HS-27A (cell line): ENCODE measurements at places on chromosomes 1 and 21.

GRCh38 chr1:239731082-239731748 lies 344.8 kb downstream of the CHRM3 start:
- DNase-seq = no peak

DNA sequence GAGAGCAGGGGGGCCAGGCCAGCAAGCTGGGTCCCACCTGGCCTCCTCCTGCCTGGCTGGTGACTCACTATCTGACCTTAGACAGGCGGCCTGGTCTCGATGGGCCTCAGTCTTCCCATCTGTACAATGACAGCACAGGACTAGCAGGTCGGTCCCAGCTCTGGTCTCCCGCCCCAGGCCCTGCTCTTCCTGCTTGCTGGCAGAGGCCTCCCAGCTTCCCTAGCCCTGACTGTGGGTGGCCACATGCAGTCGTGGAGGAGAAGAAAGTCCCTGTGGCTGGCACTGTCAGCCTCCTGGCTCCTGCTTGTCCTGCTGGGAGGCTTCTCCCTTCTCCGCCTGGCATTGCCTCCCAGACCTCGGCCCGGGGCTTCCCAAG lies 817 bp downstream of the EXTL1 start:
- DNase-seq = no peak

DNA sequence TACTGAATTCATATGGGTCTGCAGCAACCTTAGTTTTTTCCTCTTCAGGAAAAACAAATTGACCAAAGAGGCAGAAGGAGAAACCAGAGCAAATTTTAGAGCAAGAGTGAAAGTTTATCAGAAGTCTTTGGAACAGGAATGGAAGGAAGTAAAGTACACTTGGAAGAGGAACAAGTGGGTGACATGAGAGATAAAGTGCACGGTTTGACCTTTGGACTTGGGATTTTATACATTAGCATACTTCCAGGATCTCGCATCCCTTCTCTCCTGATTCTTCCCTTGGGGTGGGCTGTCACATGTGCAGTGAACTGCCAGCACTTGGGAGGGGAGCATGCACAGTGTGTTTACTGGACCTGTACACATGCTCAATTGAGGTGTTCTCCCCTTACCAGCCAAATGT lies 754.8 kb upstream of the ADAMTS5 start:
- no peak for DNase-seq

DNA sequence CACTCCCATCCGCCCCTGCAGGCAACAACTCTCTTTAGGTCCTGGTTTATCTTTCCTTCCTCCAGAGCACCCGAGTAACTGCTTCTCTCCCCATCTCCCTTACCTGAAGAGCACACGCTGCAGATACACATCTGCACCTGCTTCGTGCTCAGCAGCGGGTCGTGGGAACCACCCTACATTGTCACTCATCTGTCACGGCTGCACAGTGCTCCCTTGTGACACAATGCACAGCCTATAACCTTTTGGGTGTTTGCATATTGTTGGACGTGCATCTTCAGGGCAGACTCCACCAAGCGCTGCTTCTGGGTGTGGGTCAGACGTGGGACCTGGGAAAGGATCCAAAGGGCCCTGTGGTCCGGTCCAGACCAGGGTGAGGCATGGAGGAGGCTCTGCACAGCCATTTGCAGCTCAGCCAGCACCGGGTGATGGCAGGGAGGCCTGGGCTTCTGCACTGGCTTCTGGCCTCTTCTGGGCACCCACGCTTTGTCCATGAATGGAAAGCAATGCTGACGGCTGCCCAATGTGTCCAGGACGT lies 42.5 kb downstream of the WDR4 start:
- DNase-seq = no peak

- DNase-seq = no peak
Measured at GRCh38 chr1:14740016-14740415, 141.5 kb downstream of the KAZN start.

DNA sequence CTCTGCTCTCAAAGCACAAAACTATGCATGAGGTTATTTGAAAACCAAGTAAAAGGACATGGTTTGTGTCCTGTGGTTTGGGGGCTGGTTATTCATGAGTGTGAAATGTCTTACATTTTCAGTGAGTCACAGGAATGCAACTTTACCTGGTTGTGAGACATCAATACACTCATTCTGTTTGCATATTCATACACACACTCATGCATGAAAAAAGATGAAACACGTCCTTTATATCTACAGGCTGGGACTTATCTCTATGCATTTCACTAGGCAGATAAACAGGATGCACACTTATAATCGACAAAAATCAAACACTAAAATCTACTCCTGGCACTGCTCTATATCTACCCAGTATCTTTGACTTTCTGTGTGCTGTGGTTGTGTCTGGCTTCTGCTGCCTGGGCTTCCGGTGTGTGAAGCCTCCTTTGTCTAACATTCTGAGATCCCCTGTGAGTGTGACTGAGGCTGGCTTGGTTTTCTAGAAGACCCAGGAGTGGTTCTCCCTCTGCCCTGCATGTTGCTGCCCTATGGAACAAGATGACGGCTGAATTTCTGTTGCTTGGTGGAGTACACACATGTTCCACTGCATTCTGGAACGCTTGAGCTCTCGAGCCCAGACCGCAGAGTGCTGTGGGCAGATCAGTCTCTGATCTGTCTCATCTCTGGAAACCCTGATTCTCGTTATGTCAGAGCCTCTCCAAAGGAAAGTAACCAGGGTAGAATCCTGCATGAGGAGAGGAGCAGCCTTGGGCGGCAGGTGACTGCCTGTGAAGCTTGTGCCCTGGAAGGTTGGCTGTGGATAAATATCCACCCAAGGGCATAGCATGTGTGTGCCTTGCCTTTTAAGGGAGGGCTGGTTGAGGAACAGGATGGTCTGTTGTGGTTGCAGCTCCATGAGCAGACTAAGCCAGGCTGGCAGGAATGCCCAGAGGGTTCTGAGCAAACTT lies 19.7 kb upstream of the FASLG start:
- DNase-seq = peak; percentile 85

DNA sequence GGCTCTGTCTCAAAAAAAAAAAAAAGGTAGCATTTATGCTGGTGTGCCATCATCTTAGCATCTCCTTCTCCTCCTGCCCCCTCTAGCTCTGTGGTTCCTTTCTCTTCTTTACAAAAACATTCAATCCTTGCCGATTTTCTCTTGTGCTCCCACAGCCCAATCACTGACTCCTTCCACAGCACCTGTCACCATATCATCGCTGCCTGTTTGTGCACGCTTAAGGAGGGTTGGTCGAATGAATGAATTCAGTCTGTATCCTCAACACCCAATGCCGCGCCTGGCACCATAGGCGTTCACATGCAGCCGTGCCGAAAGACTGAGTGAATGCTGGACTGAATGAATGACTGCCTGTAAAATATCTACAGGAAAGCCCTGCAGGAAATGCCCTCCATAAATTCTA lies 7.9 kb downstream of the RNU5D-1 start:
- no peak for DNase-seq

DNA sequence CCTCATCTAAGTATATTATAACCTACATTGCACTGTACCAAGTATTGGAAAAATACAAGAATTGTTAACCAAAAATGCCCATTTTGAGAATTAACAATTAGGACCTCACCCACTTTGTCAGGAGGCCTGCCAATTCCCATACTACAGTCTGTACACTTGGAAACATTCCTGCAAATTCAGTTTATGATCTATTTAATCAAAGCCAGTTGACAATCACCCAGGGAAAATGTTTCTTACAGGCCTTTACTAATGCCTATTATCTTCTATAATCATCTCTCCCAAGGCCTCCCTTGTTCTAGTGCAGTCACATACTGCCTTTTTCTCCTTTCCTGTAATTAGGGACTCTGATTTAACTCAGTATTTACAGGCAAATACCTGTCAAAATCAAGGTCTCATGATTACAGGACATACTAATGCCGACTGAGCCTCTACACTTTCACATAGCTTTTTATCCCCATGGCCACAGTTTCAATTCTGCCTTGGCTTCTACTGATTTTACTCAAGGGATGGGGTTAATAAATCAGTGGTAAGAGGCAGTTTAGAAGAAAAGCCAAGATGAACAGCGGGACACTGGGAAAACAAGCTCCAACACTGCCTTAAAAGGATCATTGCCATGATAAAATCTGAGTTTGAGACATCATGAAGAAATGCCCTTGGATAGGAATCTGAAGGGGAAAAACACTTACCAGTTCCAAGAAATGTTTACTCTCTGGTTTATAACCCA lies 338.7 kb downstream of the VAV3 start:
- DNase-seq = no peak

- DNase-seq = no peak
Measured at GRCh38 chr21:42406201-42406621, 2.5 kb downstream of the UBASH3A start.

DNA sequence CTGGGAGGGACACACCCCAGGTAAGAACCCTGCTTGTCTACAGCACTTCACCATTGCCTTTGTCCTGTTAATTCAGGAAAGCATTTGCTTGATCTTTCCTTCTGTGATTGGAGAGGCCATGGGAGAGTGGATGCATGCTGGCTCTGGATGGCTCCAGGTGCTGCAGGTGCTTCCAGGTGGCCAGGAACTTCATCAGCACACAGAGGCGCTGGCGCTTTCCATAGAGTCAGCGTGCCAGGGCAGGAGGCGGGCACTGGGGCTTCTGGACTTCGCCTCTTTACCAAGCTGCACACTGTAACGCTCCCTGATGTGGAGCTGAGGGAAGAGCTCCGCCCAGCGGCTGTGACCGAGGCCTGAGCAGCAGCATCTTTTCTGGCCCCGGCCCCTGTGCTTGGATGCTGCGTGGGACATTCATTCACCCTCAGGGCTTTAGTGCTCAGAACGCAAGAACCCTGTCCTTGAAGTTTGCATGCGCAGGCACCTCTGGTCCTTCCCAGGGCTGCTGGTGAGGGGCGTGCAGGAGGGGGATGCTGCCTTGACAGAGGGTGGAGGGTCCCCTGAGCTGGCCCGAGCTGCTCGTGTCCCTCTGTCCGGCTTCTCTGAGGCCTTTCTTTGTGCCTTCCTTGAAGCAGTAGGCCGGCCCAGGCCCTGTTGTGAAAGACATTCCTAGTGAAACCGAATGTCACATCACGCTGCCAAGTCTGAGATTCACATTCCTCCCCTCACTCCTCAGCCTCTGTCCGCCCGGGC lies 1.6 kb upstream of the MX2 start:
- no peak for DNase-seq

DNA sequence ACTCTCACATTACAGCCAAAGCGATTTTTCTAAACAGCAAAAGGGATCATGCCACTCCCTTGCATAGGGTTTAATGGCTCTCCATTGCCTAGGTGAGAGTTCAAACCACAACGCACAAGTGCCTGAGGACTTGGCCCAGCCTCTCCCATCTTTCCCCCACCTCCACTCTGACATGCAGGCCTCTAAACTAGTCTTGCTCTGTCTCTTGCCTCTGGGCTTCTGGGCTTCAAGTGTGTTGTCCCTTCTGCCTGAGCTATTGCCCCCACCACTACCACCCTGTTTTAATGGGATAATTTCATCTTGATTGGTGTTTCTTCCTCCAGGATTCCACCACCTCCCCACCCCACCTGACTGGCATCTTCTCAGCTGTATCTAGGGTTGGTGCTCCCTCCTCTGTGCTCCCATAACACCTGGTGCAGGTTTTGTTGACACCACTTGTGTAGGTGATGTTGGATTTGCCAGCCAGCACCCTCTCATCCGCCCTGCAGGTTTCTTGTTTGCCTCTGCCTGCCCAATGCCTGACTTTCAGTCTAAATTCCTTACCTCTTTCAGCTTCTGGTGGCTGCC lies 2.7 kb upstream of the ZBTB21 start:
- no peak for DNase-seq

DNA sequence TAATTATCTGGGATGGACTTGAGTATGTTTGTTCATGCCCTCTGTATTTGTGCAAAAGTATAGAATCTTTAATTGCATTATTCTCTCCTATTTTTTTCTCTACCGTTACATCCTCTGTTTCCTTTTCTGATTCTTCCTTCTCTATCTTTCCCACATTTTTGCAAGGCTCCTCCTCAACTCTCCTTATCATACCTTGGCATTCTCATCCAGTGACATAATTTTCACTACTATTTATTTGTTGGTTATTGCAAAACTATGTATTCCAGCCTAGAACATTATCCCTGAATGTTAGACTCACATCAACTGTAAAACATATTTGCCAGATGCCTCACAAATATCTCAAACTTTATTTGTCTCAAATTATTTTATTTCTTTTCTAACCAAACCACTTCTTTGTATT lies 381.9 kb downstream of the COL11A1 start:
- DNase-seq = no peak

GRCh38 chr21:43034826-43035225 lies 40.8 kb downstream of the CBS start:
- no peak for DNase-seq

DNA sequence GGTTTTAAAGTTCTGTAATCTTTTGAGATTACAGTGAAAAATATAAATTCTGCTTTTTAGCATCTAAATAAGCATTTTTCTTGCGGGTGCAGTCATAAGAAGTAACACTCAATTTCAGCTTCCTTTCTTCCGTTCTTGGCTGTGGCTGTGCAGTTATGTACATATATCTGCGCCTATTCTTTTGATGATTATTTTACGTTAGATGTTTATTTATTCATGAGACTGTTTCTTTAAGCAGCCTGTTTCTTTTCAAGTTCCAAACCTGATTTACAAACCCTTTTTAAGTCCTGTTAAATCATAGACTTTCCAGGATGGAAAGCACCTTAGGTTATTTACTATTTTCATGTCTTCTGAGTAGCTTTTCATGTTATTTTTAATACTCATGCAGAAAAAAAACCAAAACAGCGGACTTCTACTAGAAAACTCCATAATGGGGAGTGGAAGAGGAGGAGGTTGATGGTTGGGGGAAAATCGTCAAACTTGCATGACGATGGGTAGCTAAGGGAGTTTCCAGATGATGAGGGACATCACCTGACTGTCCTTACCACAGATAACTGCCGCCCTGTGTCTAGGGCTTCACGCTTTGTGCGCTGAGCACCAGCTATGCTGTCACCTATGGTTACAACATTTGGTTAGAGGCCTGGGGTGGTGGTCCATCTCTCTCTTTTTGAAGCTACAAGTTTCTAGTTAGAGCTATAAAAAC lies 2.6 kb downstream of the PRDM2 start:
- no peak for DNase-seq

DNA sequence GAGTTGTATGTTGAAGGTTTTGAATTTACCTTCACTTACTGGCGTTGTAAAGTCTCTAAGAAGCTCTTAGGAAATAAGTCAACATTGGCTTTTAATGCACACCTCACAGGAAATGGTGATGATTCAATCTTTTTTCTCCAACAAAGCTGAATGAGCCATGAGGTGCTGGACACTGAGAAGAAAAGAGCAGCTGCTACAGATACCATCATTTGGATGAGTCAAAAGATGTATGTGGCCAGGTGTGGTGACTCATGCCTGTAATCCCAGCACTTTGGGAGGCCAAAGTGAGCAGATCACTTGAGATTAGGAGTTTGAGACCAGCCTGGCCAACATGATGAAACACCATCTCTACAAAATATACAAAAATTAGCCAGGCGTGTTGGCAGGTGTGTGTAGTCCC lies 3.3 kb upstream of the IL23R start:
- DNase-seq = no peak

- no peak for DNase-seq
Measured at GRCh38 chr1:109316506-109316905, 9.7 kb upstream of the MYBPHL start.
